ENCODE measurements at places on chromosomes 7 and 10.
A peak's percentile ranks its signal among the peaks of the same experiment; 100 is the strongest.

- DNase-seq: no peak
These were observed 285.6 kb downstream of the PRPF18 start for GRCh38 chr10:13872411-13872810.

DNA sequence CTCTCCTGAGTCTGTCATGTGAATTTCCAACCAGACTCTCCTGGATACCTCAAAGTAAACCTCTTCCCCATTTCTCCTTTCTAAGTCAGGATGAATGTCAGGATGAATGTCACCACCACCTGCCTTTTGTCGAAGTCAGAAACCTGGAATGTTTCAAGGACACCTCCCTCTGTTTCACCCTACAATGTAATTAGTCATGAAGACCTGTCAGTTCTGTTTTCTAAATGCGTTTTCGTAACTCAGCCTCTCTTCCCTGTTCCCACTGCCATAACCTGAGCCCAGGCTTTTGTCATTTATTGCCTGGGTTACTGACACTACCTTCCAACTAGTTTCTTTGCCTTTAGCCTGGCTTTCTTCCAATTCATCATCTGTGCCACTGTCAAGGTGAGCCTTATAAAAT, 5.5 kb upstream of the STN1 start:
- no peak for DNase-seq

GRCh38 chr10:69893271-69893900, 91.7 kb downstream of the COL13A1 start:
- DNase-seq: no peak

DNA sequence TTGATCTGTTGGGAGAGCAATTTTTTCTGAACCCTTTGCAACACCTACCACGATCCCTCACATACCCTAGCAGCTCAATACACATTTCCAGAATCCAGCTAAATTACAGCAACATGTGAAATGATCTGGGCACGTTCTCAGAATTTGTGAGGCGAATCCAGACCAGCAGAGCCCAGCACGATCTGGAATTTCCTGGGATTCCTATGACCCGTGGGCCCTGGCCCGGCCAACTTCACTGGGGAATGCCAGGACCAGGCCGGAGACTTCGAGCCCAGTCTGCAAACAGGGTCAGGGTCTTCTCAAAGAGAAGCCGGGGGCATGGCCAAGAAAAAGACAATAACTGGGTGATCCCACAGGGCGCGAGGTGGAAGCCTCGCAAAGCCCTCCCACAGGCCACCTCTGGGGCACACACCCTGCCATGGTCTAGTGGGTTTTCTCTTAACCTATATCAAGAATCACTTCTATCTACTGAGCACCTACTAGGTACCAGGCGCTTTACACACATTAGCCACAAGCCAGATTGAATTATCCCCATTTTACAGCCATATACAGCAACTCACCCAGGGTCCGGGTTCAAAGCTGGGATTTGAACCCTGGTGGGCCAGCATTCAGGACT, 33.8 kb downstream of the FAM53B start:
- no peak for DNase-seq

GRCh38 chr7:149570784-149571183, 73.2 kb upstream of the ZNF746 start:
- DNase-seq: no peak

DNA sequence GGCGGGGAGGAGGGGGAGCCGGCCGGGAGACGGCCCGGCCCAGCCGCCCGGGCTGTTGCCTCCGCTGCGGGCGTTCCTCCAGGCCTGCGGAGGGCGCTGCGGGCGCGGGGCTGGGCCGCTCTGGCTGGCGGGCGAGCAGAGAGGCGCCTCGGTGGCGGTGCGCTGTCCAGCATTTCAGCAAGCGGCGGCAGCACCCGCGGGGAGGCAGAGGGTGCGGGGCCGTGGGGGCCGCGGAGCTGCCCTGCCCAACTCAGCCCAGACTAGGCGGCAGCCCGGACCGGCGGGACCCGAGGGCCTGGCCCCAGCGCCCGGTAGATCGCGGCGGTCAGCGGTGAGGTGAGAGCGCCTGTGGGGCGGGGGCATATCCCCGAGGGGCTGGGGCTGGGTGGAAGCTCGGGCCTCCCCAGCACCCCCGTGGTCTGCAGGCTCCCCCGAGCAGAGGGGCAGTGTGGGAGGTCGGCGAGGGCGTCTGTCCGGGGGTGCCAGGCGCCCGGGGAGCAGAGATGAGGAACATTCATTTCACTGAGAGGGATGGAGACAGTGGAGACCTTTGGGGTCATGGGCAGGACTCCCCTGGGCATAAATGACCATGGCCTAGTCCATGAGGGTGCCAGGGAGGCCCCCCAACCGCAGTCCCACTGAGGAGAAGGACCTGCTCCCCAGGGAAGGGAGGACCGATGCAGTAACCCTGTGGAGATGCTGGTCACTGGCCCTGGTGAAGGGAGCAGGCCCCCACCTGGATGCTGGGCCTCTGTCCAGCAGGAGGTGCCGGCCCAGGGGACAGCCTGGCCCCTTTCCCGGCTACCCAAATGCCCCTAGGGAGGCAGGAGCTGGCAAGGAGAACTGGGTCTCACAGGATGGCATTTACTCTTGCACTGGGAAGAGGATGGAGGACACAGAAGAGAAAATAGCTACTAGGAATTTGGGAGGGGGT, at the start of gene SRRM3:
SRRM3 (plus strand) TSS at position 165 of the 934 bp plus-strand sequence. CDS start 33,171 bp downstream, outside the sequence.
- DNase-seq: peak; percentile 60

DNA sequence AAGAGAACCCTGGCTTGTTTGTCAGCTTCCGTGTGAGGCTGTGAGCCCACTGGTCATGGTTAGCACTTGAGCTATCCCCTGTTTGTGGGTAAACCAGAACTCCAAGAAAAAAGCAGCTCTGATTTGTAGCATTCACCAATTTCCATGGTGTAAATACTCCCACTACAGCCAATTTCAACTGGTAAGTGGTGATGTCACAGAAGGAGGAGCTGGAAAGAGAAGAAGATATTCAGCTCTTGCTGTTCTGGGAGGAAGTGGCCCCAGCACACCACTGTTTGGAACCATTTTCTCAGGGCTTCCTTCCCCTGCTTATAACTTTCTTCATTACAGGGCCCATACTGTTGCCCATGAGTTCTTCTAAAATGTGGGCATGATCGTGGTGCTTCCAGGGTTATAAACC, 500.1 kb upstream of the ZMIZ1 start:
- DNase-seq: no peak

Data from amygdala (tissue), 56 donors.